ENCODE measurements at places on chromosomes 1 and 21.

DNA sequence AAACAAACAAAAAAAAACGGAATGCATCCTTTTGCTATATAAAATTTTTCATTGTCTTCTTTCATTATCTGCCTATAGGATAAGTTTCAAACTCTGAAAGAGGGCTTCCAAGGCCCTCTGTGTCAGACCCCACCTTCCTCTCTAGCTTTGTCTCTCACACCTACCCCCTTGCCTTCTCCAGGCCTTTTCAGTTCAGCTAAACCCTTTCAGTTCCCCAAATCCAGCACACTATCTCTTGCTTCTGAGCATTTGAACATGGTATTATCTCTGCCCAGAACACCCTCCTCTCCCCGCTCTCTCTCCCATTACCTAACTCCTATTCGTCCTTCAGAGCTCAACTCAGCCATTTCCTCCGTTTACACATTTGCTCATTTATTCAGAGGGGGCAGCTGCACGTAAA is 35.7 kb downstream of the C1orf216 start:
- no peak for DNase-seq

- no peak for DNase-seq
Observed at GRCh38 chr1:170967042-170967910, 31.9 kb downstream of the MROH9 start.

DNA sequence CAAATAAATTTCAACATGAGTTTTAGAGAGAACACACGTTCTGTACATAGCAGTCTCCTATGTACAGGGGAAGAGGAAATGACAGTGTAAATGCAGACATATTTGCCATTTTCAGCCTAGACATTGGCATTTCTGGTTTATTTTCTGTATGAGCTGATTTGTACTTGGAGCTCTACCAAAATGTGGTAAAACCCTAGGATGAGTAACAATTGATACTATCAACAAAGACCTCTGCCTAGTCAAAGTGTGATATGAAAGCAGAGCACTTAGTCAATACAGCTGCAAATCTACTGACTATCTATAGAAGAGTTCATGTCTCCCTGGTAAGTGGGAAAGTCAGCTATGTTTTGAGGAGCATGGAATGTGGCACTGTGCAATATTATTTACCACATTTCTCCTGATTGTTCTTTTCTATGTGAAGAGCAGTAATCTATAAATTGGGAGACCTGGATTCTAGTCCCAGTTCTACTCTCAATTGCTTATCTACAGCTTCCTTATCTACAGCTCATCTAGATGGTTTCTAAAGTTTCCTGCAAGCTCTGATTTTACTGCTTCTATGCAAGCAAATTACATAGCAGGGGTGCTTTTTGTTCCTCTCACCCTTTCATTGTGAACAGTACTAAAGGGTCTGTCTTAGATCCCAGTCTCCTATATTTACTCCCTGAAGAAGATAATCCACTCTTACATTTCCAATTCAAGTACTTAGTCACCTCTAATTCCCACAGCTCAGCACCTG is 334.2 kb downstream of the NTNG1 start:
- no peak for DNase-seq

- no peak for DNase-seq
Observed at GRCh38 chr1:70358921-70359564, 4.5 kb upstream of the ANKRD13C start.

DNA sequence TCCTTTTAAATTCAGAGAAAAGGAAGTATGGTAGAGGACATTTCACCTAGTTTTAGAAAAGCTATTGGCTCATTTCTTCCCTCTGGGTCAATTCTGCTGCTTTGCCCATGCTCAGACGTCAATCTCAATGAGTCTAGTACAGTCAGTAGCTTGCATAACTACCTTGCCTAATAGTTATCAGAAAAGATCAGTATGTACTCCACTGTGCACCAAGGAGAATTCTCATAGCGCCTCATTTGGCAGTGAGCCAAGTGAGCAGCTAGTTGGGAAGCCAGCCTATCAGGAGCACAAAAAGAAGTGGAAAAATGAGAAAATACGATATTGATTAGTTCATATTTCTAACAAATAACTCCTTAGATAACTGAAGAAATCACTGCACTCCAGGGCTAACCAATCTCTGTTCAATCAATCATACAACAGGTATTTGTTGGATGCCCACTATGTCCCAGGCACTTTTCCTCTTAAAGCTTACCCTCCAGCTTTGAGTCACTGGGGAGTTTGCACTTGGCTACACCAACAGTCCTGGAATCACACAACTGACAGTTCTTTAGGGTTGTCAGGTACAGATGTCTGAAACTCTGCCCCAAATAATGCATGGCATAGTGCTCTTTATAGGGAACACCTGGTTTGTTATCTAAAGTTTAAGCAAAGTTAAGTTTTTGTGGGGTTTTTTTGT is 50.2 kb downstream of the PRDX6 start:
- no peak for DNase-seq

DNA sequence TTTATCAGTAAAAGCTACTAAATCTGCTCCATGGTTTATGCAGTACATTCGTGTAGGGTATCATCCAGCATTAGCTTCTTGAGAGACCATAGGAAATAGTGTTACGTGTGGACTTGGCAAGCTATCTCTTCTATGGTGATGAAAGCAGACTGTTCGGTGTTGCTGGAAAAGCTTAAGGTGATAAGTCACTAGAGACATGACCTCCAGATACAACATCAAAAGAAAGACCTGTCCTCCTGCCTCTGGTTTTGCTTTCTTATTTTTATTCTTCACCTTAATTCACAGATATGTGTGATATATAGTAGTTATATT is 53.5 kb upstream of the S1PR1 start:
- no peak for DNase-seq

DNA sequence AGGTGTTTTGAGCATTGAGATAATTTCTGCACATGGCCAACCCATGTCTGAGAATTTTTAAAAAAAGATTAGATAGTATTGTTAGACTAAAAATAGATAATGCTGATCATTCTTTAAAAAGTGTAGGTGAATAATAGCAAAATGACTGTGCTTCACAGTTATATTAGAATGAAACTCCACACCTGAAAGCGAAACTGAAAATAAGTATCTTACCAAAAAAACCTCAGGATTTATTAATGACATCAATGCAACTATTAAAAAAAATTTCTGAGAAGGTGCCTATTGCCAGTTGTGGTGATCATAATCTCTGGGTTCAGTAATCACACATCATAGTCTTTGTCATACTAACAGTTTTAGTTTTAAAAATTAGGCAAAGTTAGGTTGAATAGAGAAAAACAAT is 36.5 kb downstream of the PLA2G4A start:
- no peak for DNase-seq

GRCh38 chr1:187129132-187129531 is 300.4 kb downstream of the PLA2G4A start:
- DNase-seq: no peak

DNA sequence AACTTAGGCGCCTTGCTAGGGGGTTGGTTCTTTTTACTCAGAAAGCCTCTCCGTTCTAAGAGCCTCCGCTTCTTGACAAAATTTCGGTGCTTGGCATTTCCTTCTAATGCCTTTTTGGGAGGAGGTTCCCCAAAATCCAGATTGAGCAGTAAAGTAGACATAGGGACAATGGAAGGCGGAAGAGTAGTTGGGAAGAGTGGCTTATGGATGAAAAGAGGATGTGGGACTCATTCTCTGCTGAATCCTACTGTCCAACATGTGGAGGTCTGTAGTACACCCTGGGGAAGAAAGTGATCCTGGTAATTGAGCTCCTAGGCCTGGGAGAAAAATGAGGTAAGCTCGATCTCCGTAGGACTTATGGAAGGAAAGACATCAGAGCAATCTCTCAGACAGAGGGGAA is 777 bp upstream of the METTL25B start:
- no peak for DNase-seq

- DNase-seq: no peak
Observed at GRCh38 chr1:192811006-192811405, 2.2 kb downstream of the RGS2 start.

DNA sequence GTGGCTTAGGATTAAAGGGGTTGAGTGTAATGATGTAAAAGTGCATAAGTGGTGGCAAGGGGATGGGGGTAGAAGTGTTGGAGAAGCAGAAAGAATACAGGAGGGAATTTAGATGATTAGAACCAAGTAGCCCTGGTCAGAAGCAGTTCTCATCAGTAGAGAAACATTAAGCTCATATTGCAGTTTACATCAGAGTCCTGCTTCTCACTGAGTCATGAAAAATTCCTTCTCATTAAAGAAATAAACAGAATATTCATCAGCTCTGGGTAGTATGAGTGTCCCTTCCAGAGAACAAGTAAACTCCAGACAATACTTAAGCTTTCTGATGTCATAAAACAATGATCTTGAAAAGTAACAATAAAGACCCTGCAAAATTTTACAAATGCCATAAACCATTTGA is 36.5 kb downstream of the LRRIQ3 start:
- DNase-seq: no peak
